Myocyte (in vitro differentiated cells): ENCODE measurements at places on chromosomes 7 and 10.

DNA sequence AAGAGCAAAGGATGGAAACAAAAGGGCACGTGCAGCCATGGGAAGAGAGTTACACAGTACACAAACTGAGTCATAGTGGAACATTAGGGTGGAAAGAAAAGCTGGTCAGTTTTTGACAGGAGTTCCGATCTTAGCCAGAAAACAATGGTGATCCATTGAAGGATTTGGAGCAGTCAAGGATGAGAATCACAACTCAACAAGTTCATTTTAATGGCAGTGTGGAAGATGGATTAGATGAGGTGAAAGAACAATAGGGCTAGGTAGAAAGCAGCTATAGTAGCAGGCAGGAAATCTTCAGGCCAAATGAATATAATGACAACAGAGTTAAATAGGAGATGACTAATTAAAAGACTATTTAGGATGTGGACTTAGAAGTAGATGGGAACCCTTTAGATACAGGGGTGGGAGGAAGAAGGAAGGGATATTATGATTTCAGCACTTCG lies 136.3 kb downstream of the DOCK4 start:
- DNase-seq: no peak

GRCh38 chr10:17981766-17982380 lies 30.2 kb downstream of the SLC39A12 start:
- peak; percentile 11 for DNase-seq

DNA sequence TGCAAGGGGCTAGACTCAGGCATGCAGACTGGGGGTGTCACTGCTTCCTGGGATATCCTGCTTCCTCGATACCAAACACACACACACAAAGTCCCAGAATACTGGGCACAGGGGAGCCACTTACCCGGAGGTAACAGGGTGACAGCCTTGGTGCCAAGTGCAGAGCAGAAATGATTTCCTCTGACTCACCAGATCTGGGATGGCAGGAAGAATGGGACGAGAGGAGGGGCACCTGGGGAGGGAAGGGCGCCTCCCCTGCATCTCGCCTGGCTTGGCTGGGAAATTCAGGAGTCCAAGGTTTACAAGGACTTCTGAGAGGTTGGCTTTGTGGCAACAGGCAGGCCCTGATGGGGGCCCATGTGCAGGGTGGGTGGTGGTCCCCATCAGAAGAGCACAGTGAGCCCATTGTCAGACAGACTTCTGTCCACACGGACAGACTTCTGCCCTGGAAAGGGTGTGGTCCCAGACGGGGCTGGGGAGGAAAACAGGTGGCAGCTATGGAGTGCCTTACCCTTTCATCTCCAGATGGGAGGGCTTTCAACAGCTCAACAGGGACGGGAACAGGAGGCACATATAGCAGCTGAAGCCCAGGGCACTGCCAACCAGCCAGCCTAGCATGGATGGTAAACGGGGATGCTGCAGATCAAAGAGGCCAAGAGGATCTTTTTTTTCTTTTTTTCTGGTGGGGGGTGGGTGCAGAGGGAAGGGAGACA lies 9.7 kb upstream of the CCL24 start:
- DNase-seq: no peak

- peak; percentile 80 for DNase-seq
Observed at GRCh38 chr7:84637568-84638338, 443.2 kb upstream of the SEMA3A start.

GRCh38 chr10:34252111-34252510 lies 563.0 kb downstream of the PARD3 start:
- DNase-seq: no peak

- DNase-seq: no peak
Observed at GRCh38 chr7:142567201-142568075, 181.8 kb upstream of the PRSS1 start.

- DNase-seq: no peak
Observed at GRCh38 chr10:52967806-52968795, 195.5 kb upstream of the MBL2 start.

DNA sequence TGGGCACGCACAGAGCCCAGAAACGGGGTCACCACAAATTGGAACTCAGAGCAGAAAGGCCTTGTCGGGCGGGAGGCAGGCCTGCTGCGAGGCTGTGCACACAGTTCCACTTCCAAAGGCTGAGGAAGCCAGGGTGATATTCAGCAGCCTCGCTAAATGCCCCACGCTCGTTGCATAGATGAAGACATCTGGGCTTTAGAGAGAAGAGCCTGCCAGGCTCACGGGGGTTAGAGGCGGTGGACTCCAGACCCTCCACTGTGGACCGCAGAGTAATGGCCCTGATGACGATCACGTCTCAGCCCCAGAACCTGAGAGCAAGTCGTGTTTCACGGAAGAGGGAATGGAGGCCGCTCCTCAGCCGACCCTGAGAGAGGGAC lies 104.2 kb downstream of the DNAJB6 start:
- no peak for DNase-seq

- no peak for DNase-seq
Observed at GRCh38 chr10:132493246-132493755, 44.3 kb upstream of the INPP5A start.

DNA sequence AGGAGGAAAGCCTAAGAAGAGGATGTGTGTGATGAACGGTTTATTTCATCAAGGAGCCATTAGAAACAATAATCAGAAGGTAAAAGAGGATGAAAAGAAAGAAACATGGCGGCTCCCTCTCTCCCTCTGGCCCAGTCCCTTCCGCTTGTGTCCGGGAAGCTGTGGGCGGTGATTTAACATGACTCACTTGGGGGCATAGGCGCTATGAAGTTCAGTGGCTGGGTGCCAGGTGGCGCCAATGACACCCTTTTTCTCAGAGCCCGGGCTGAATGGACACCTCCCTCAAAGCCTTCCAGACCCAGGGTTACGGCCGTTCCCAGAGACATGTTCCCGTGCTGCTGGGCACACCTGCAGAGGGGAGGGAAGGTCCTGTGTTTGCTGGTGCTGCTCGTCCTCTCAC lies 244.0 kb downstream of the SKAP2 start:
- DNase-seq: no peak
